ENCODE measurements at places on chromosomes 12 and 14.

- no peak for DNase-seq
Measured at GRCh38 chr12:5177096-5177495, 133.4 kb downstream of the KCNA5 start.

- DNase-seq, result no peak
Measured at GRCh38 chr14:44962334-44963043, 499 bp downstream of the TOGARAM1 start.

DNA sequence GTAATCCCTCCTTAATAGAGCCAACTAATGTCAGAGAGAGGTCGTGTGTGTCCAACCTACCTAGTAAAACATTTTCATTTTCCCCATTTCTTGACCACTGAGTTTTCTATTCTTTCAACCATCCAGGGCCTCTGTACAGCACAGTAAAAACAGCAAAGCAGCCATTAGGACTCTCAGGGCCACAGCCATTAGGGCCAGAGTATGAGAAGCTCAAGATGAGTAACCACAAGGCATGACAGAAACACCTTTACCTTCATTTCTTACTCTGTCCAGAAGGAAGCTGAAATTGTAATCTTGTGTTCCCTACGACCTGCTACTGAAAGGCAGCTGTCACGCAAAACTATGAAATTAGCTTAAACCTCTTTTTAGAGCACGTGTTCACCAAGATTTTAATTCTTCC is 2.3 kb downstream of the SPPL3 start:
- DNase-seq, result no peak

- DNase-seq, result no peak
Measured at GRCh38 chr14:63496837-63497400, 46.3 kb downstream of the PPP2R5E start.

DNA sequence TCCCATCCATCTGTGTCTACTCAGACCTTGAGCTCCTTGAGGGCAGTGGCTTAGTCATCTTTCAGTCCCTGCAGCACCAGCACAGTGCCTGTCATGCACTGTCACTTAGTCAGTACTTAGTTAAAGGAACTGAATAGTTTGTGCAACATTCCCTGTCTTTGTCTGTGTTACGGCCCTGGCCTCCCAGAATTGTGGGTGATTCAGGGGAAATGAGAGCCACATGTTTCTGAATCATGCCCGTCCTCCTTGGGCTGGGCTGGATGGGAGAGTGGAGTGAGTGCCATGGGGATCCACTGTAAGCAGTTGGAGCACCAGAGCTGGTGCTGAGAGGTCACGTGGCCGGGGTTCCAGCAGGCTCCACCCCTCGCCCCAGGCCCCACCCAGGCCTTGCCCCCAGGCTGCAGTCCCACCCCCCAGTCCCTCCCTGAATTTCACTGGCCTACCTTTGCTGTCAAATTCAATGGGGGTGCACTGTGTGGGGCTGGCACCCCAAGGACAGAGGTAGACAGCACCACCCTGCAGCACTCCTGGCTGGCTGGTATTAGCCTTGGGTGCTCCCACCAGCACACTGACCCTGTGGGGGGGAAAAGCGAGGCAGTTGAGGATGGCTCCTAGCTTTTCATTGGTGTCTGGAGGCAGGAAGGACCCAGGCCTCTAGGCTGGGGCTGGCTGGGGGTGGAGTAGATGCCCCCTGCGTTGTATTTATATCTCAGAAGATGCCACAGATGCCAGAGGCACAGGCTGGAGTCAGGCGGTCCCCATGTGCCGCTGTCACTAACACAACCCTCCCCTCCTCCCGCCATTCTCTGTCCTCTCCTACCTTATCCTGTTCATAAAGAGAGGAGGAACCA is 7.5 kb downstream of the ITGA5 start:
- DNase-seq, result no peak

DNA sequence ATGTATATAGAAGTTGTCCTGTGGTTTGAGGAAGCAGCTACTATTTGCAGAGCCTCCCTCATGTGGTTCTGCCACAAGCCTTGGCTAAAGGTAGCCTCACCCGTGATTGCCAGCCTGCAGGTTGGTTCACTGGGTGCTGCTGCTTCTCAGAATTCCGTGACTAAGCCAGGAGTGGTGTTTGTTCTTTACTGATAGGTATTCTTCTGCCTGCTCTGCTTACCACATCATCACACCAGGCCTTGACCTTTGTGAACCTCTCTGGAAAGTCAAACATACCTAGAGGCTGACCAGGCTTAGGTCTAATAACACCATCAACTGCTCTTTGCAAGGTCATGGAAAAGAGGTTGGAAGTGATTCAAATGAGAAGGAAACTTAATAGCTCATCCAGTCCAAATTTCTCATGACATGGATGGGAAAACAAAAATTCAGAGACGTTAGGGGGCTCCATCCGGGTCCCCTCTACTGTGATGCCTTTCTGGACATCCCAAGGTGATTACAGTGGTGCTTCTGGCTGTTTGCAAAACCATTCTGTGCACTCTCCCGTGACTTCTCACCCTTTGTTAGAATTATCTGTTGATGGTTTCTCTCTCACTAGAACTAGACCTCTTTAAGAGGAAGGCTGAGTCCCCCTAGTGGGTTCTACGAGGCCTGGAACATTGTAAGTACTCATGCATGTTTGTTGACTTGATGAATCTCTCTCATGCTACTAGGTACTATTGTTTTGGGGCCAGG is 8.5 kb upstream of the SOCS2 start:
- no peak for DNase-seq

GRCh38 chr12:113788020-113788856 is 177.9 kb downstream of the RBM19 start:
- DNase-seq, result no peak
